Breast epithelium (tissue), 4 donors: ENCODE measurements at places on chromosomes 16 and 17. TPM values are rescaled to one million over a fixed set of nuclear protein-coding genes. Genes with fewer than 3 reads are reported as not detected.

GRCh38 chr16:19831678-19832077 is 53.0 kb downstream of the GPRC5B start:
- no peak for DNase-seq

KRT36 gene
- not detected for total RNA-seq

DNA sequence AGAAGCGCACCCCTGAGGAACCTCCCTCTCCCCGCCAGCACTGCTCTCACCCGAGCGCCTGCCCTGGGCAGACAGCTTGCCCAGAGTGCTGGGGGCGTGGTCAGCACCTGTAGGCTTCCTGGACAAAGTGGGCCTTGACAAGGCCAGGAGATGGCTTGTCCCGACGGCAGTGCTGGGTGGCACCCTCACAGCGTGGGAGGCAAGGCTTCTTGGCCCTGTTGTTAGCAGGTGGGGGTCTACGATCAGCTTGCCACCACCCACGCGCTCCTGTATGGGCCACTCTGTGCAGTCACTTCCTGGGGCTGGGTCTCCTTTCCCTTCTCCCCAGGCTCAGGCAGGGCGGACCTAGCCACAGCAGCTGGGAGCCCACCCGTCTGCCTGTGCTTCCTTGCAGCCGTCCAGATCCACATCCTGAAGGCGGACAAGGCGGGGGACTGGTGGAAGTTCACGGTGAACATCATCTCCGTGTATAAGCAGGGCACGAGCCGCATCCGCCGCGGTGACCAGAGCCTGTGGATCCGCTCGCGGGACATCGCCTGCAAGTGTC is 218.0 kb downstream of the NTN1 start:
- DNase-seq = no peak

EVPLL gene
- total RNA-seq = not detected

SLC35G6 gene
- not detected for total RNA-seq
